NCI-H187 (cell line): ENCODE measurements at places on chromosomes 1 and 21.

DNA sequence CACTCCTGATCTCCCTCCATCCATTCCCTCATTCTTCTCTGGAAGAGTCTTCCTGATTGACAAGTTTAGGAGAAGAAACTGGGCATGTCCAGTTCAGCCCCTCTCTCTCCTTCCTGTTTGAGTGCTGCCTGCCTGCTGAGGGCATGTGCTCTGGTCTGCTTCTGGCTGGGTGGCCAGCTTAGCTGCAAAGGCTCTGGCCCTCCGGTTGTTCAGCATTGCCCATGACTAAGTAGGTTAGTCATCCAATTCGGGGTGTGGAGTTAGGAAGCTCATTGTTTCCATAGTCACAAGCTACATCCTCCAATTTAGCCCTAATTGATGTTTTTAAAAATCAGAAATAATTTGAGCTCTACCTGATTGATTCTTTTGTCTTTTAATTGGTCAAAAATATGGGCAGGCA, 25.6 kb upstream of the PLA2G2E start:
- DNase-seq, result no peak

GRCh38 chr21:43194303-43195120, 25.7 kb downstream of the CRYAA start:
- no peak for DNase-seq

- no peak for DNase-seq
Observed at GRCh38 chr1:59141267-59141863, 155.5 kb upstream of the FGGY start.

DNA sequence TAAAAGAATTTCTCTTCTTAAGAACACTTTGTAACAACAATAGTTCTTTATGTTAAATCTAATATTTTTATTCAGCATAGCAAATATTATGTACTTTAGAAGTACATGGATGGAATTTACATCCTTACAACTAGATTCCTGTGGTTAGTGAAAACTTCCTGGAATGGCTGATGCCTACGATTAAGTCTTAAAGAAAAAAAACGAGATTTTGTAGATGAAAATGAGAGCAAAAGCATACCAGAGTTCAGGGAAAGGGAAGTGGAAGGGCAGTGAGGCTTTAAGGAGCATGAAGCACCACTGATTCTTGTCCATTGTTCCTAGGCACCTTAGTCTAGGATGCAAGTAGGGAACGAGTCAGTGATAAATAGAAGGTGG, 26.7 kb downstream of the CFH start:
- DNase-seq, result no peak

- no peak for DNase-seq
Observed at GRCh38 chr1:194658090-194658439, 1471.7 kb upstream of the B3GALT2 start.

DNA sequence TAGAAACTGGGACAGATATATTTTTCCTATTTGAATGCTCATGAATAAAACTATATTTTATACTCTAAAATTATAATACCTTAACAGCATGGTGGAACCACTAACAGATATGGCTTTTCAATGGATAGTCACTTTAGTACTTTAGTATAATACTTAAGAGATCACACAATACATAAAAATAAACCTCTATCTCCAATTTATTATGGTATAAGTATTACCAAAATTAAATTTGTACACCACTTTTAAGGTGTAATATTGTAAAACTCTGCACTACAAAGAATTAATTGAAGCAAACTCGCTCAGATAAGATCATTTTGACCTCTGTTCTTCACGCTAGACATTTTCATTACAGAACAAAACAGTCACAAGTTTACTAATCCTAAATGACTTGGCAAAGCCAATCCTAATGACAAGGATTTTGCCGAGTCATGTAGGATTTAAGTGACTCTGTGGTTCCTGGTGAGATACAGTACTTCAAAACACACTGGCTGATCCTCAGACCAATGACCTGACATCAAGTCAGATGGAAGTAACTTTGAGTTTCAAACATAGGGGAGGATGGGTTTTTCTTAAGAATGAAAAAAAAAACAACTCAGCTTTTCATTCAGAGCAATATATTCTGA, 200.6 kb downstream of the SMYD3 start:
- DNase-seq, result no peak

DNA sequence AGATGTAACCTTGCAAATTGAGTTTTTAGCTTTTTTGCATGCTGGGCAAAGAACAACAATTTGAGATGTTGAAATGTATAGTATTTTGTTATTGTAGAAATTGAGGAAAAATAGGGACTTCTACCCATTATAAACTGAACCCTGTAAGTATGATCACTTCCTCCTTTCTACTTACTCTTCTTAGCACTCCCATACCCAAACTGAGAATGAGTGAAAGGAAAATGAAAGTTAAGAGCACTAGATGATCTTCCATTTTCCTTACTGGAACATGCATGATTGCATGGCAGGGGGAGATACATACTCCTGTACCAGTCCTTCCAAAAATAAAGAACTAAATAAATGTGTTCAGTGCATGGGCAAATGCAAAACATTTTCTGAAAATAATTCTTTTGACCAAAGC, 107.4 kb upstream of the KIAA1614 start:
- DNase-seq, result no peak

- no peak for DNase-seq
Observed at GRCh38 chr1:24932284-24932683, 2.2 kb upstream of the RUNX3 start.

GRCh38 chr1:229159668-229160544, 111.0 kb upstream of the RAB4A start:
- no peak for DNase-seq

GRCh38 chr1:113211467-113211866, 138.5 kb downstream of the LRIG2 start:
- no peak for DNase-seq

GRCh38 chr1:99943223-99943794, 26.5 kb upstream of the SLC35A3 start:
- DNase-seq, result peak; percentile 27

DNA sequence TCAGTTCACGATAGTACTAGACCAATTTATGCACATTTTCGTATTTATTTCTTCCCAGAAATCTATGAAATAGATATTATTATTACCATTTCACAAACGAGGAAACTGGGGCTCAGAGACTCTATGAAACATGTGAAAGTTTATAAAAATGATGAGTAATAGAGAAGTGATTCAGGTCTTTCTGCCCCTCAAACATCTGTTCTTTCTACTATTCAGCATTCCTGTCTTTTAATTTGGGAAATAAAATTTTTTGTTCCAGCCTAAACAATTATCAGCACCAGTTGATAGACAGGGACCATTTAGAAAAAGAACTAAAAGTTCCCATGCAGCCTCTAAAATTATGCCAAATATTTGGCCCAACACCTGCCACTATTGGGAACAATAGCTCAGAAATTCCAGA, 585.1 kb downstream of the PTPRC start:
- no peak for DNase-seq

GRCh38 chr1:91818713-91818975, 67.3 kb downstream of the TGFBR3 start:
- no peak for DNase-seq

- DNase-seq, result no peak
Observed at GRCh38 chr1:117580436-117580835, 25.4 kb upstream of the TENT5C start.

DNA sequence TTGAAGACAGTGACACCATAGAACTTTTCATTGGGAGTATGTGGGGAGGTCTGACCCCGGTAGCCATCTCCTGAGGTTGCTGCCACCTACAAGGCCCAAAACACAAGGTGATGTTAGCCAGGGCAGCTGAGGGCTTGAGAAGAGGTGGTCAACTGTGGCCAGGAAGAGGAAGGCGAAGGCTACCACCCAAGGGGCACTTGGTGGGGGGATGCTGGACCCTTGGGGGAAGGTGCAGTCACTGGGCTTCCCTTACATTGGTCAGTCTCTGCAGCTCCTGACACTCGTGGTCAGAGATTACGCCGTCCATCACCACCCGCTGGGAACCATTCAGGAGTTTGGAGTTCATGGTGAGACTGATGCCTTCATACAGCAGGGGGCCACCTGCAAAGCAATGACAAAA, 12.2 kb upstream of the CLDN19 start:
- no peak for DNase-seq

DNA sequence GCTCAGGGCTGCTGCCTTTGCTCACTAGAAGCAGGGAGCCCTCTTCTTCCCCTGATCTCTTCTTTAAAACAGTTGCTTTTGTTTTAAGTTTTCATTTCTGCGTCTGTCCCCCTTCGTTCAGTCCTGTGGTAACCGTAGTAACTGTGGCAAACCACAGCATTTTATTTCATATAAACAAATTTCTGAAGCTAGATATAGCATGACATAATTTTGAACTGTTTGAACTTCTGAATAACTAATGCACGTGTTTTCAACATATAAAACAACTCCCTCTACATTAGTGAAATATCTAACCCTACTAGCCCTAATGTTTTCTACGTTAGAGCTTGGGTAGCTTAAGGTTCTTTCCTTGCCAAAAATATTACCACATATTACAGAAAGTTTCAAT, 104.6 kb downstream of the DISP1 start:
- no peak for DNase-seq

- no peak for DNase-seq
Observed at GRCh38 chr1:82991569-82991968, 1007.4 kb downstream of the TTLL7 start.

- DNase-seq, result no peak
Observed at GRCh38 chr1:192700834-192701271, 64.9 kb downstream of the RGS13 start.

DNA sequence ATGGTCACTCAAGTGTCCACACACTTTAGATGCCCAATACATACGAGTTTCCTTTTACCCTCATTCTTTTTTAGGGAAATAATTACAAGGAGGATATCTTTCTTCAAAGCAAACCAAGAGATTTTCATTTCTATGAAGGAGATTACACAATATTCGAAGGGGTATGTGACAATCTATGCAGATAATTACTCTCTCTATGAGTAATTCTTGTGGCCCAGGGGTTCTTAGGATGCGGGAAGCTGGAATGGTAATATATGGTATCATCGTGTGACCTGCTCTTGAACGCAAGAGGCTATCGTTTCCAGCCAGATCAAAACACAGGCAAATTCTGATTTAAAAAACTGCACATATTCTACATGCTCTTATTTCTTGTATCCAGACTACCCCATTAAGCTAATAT, 14.6 kb downstream of the DSCAM start:
- no peak for DNase-seq

DNA sequence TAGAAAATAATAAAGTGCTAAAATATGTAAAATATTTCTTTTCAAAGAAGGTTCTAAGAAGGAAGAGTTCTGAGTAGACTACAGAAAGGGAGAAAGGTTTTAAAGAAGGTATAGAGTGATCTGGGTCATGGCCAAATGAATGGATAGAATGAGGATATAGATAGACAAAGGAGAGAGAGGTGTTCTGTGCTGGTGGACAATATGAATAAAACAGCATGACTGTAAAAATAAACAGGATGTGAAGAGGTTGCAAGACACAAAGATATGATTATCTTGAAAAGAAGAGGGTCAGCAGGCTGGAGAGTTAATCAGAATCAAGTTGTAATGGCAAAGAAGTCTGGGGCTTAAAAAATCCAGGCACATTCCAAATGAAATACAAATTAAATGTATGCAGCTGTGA, 86.7 kb upstream of the GNG4 start:
- no peak for DNase-seq

DNA sequence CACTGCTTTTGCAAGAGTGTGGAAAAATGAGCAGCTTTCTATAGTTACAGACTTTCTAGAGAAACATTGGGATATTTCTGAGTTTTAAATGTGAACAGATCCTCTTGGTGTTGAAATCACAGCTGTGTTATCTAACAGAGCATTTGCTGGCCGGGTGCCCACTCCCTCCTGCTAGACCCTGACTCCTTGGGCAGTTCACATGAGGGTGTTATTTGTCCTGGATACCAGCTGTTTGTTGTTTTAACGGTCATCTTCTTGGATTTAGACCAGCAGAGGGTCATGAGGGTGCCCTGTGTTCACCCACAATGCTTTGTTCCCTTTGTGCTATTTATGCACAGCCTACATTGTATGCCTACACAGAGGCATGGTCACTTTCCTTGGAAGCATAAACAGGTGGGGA, 67.1 kb downstream of the CENPF start:
- no peak for DNase-seq

- DNase-seq, result no peak
Observed at GRCh38 chr1:64909031-64909430, 57.3 kb downstream of the JAK1 start.

DNA sequence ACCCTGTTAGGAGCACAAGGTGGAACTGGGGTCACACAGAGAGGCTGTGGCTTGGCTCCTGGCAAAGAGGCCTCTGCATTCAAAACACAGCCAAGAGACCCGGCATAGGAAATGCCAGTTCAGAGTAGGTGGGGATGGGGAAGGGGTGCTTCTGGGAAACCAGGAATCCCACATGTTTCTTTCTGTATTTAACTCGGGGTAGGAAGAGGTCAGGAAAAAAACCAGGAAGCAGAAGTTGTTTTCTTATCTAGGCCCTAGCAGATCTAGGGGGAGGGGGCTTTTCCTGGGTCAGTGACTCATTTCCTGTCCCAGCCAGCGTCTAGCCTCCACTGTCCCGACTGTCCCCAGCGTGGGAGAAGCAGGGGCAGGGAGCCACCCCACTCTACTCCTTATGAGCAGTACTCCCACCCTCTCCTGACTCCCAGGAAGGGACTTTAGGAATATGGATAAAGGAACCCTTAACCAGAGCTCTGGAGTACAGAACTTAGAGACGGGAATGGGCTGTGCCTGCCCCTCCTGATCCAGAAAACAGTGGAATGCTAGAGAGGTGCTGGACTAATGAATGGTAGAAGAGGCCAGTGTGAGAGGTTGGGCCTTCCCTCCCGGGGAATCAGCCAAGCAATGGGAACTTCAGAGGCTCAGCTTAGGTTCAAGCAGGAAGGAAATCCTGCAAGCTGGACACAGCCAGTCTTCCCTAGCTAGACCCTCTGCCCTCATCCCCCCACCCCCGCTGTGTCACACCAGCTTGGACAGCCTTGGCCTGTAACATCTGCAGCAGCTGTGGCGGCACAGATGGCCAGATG, 5.7 kb downstream of the FHL3 start:
- no peak for DNase-seq

GRCh38 chr1:66446261-66447001, 87.5 kb upstream of the SGIP1 start:
- DNase-seq, result no peak

GRCh38 chr1:183630748-183631147, 4.8 kb downstream of the ARPC5 start:
- no peak for DNase-seq

DNA sequence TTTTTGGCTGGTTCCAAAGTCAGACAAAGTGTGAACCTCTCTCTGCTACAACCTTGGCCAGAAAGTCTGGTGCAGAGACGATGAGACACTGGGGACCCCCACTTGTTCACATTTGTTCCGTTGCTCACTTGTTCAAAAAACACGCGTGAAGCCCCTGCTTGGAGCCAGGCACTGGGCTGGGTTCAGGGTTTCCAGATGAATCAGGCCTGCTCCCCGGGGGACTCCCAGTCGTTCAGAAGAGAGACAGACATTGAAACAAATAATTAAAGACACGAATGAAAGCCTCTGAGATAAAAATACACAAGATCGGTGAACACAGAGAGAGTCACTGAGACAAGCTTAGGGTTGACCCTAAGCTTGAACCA, 101.5 kb upstream of the RUNX3 start:
- DNase-seq, result no peak

GRCh38 chr1:40029608-40030007, 10.9 kb upstream of the CAP1 start:
- DNase-seq, result no peak
